ENCODE measurements at places on chromosomes 6 and 20. TPM values are rescaled to one million over a fixed set of nuclear protein-coding genes. Genes with fewer than 3 reads are reported as not detected.

Gene PACRG
- total RNA-seq, result 1.3 TPM

Gene MUC22
- not detected for total RNA-seq

Gene STX16
- total RNA-seq, result 52.9 TPM

Gene CST5
- total RNA-seq, result not detected

Gene CD83
- total RNA-seq, result 4.5 TPM

Gene FRK
- 1.5 TPM for total RNA-seq

Gene PNLDC1
- total RNA-seq, result not detected

Gene C20orf96
- 7.9 TPM for total RNA-seq

Gene MATN4
- total RNA-seq, result 0.33 TPM

Gene TGM3
- under 0.01 TPM for total RNA-seq

Gene OLIG3
- total RNA-seq, result not detected

Gene NHLRC1
- total RNA-seq, result 5.6 TPM

Gene DDX27
- 39.7 TPM for total RNA-seq

Gene BPIFB2
- not detected for total RNA-seq

Gene TTBK1
- under 0.01 TPM for total RNA-seq

Gene WFDC6
- not detected for total RNA-seq

Gene SALL4
- total RNA-seq, result 0.15 TPM

Gene SLC35F1
- under 0.01 TPM for total RNA-seq
